ENCODE measurements at places on chromosomes 5 and 9.

DNA sequence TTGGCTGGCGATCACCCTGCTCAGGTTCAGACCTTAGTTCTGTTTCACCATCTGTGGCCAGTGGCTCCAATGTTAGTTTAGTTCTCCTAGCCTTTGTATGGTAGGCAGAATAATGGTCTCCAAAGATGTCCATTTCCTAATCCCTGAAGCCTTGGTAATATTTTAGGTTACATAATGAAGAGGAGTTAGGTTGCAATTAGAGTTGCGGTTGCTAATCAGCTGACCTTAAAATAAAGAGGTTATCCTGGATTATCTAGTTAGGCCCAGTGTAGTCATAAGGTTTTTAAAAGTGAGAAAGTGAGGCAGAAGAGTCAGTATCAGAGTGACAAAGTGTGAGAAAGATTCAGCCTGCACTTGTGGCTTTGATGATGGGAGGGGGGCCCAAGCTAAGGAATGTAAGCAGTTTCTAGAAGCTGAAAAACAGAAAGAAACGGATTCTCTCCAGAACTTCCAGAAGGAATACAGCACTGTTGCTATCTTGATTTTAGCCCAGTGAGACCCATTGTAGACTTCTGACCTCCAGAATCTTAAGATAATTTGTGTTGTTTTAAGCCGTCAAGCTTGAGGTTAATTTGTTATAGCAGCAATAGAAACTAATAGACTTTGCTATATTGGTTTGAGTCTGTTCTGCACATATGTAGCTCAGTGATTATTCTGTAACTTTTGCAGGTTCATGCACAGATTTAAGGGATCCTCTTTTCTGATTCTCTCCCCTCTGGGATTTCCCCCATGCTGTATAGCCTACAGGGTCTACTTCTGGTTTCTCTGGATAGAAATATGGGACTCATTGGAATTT, 21.6 kb downstream of the LNPEP start:
- DNase-seq: no peak

- no peak for DNase-seq
Observed at GRCh38 chr5:168179192-168179593, 112.3 kb upstream of the WWC1 start.

GRCh38 chr9:123562844-123563346, 206.9 kb downstream of the CRB2 start:
- DNase-seq: no peak

DNA sequence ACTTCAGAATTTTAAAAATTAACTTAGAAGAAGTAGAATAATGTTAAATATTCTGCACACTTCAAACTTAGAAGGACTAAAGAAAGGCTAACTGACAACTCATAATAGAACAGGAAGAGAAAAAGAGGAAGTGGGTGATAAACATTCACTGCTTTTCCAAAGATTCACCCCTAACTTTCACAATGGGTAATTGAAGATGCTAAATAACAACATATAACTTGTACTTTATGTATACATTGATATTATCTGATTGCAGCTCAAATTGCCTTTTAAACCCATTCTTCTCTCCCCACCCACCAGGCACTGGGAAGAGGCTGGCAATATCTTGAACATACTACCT, 376.6 kb downstream of the EFNA5 start:
- no peak for DNase-seq

DNA sequence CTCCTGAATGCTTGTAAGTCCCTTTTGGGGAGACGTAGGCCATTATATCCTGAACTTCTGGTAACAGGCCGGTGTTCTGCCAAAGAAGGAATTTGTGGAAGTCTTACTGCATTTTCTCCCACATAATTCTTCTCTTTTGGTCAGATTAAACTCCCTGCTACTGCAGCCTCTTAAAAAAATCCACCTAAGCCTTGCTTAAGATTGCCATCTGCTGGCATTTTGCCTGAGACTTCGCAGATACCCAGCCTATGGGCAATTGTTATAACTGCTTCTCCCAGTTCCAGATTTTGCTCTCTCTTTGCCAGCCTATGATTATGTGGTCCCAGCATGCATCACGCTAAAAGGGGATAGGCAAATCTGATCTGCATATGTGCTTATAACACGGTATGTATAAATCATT, 391.6 kb upstream of the CHD1 start:
- DNase-seq: no peak

DNA sequence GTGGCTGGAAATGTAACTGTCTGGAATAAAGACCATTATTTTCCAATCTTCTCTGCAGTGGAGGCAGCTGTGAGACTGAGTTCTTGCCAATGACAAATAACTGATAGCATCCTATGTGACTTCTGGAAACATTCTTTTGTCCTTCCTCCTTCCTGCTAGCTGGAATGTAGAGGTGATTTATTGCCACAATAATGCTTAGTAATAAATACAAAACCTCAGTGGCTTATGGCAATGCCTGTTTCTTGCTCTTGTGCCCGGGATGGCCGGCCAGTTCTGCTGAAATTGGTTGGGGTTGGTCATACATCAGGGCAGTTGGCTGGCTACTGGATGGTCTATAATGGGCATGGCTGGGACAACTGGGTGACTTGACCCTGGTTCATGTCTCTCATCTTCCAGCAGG, 12.2 kb upstream of the TEX48 start:
- no peak for DNase-seq

GRCh38 chr9:129495620-129496472, 125.1 kb downstream of the C9orf50 start:
- peak; percentile 89 for DNase-seq

DNA sequence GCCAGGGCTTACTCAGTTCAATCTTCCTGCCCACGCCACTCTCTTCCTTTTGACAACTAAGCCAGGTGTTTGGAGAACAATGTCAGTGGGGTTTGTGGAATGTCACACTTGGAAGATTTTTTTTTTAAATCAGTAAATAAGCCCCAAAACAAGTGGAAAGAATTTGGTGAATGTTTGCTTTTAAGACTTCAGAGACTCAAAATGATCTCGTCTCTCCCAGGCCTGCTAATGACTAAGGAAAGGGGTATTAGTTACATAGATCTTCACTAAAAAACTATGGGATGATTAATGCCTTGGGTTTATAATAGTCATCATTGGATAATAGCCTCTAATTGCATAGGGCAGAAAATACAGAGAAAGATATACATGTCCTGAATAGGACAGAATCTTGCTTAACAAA, 166.4 kb downstream of the DMRT2 start:
- DNase-seq: no peak

DNA sequence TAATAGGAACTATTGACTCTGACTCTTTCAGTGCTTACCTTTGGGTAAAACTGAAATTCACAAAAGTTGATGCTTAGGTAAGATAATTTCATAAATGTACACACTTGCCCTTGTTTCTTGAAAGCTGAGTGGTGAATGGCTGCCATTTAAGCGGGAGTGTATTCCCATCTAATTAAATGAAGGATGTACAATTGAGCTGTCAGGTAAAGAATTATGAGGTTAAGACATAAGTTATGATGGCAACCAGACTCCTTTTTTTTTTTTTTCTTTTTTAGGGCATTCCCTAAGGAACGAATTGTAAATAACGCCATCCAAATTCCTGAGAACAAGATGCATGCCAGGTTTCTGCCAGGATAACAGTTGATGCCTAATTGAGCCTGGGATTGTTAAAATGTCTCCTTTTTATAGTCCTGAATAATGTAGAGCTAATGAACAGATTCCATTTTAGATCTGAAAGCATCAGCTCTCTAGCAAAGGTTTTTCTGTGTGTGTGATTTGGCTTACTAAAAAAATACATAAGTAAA, 199.7 kb downstream of the ISL1 start:
- DNase-seq: no peak

DNA sequence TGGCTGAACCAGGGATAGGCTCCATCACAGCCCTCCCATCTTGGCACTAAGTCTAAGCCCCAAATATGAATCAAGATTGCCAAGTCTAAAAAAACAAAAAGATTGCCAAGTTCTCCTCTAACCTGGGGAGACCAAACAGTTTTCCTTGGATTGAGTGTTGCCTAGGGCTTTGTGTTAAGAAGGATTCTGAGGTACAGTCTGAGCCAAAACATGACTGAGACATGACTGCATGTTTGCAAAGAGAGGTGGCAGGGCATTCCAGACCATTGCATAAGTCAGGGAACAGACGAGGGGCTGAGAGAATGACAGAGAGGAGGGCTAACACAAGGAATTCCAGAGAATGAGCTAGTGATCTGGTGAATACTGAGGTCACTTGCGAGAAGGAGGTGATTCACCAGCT, 11.4 kb downstream of the LAMC3 start:
- DNase-seq: no peak

DNA sequence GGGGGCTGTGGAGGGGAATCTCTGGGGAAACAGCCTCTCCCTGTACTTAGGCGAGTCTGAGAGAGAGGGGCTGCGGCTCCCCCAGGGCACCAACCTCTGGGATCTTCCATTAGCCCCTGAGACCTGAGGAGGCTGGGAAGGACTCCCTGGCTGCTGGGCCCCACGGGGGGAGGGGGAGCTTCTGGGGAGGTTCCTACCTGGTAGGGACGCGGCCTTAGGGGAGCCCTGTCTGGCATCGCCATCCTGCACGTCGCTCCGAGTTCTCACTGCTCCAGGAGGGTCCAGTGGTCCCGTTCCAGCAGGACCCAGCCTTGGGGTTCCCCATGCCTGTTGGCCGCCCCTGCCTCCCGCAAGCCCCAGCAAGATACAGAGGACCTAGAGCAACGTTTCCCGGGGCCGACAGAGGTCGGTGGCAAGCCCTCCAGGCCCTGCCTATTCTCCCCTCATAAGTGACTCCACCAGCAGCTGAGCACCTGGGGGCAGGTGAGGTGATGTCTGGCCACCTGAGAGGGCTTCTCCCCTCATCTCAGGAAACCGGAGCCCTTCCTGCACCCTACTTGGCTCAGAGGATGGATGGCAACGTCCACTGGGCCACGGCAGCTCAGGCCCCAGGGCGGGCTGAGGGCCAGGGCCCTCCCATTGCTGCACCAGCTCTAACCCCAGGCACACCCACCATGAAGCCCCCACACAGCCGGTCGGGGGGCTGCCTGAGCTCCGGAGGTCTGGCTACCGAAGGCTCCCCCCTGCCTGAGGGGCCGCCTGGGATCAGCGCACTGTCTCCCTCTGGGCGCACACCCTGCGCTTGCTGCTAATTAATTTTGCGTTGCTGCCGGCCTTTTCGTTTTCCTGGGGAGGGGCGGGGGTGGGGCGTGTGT, 22.5 kb downstream of the TPPP start:
- no peak for DNase-seq

DNA sequence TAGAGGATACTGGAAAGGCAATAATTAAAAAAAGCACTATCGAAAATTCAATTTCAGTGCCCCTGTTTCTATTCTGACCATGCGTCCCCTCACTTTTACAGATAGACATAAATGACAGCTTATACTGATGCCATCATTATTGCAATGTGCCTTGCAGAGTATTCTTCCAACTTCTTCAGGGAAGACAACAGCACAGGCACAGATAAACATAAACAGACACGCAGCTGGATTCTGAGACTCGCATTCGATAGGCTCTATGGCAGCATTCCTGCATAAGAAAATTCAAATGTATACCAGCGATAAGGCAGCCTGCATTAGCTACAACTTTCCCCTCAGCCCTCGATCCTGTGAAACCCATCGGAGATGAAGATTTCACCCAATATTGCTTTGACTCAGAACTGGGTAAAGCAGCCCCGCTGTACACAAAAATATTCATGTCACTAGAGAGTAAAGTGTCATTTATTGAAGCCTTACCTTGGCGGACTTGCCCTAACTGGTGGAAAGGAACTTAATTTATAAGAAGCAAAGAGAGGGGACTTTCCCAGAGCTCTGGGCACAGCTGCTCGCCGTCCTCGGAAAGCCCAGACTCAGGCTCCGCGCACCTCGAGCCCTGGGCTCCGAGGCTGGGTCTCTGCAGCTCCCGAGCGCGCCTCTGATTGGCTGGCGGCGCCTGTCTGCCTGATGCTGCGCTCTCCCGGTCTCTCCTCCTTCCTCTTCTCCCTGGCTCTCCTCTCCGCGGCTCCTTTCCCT, at the start of gene CDH18:
Gene CDH18 (minus strand): TSS at position 589 of the 750 bp plus-strand sequence. CDS start 149,214 bp downstream, outside the sequence.
- no peak for DNase-seq

DNA sequence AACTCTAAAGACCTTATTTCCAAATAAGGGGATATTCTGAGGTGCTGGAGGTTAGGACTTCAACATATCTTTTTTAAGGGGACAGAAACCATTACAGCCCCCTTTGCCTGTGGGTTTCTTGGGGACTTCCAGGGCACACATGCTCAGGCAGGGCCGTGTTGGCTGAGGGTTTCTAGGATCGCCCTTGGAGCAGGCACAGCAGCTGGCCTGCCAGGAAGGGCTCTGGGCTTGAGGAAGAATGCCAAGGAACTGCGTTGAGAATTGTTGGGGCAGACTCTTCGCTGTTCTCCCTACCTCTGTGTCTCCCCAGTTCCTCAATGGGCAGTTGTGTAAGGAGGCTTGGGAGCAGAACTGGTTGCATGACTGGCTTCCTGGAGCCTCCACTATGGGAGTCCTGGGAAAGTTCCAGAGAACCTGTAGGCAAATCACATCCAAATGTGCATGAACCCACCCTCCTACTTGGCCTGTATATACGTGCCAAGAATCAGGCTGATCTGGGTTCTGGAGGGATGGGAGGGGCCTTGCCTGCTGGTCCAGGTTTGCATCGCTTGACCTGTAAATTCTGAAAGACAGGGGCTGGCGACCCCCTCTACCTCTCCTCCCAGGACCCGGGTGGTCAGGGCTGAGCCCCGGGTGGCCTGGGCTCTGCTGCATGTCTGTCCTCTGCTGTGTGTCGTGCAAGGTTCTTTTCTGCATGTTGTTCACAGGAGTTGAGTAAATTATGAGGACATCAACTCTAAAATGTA, 65.5 kb downstream of the HSPA4 start:
- no peak for DNase-seq

GRCh38 chr9:108412755-108413154, 443.0 kb downstream of the ACTL7B start:
- no peak for DNase-seq

DNA sequence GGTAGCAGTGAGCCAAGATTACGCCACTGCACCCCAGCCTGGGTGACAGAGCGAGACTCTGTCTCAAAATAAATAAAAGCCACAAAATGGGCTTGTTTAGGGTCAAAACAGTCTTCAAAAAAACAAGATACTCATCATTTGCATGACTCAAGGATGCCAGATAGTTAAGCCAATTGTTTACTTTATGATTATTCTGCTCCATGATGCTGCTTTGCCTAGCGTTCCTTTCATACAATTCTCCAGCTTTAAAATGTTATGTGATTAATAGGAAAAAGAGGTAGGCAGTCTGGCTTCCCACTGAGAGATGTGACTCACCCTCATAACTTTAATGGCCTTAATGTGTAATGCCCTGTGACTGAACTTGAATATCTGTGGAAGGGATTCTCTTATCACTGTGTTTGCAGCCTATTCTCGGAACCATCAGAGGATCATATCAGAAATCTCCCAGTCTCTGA, 364.6 kb upstream of the TRPC7 start:
- DNase-seq: peak; percentile 96

Measured in SJSA1 (cell line).